ENCODE measurements at places on chromosomes 3 and 15. TPM values are rescaled to one million over a fixed set of nuclear protein-coding genes. Genes with fewer than 3 reads are reported as not detected.

- DNase-seq = no peak
Observed at GRCh38 chr3:50241713-50242380, 5.8 kb downstream of the GNAI2 start.

DNA sequence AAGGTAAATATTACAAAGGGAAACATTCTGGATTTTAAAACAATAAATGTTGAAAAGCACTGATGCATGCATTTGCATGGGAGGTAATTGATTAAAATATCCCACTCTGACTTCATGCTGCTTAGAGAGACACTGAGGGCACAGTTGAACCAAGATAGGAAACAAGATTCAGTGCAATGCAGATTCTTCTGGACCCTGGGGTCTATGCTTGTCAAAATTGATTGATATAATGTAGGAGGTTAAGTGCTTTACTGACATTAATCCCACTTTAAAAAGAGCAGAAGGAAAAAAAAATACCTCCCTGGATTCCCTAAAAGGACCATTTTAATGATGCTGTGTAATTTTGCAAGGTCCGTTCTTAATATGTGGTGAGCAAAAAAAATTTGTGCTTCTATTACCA is 454.2 kb downstream of the GABRB3 start:
- no peak for DNase-seq

GRCh38 chr3:36380221-36381031 is at the start of gene STAC:
Gene STAC, plus strand, starts transcription at chr3:36380504. Its CDS starts 140 bp downstream, at chr3:36380644.
- no peak for DNase-seq

GRCh38 chr3:57948781-57949242 is 59.4 kb upstream of the FLNB start:
- DNase-seq = no peak

- no peak for DNase-seq
Observed at GRCh38 chr15:80789296-80789695, 10.1 kb downstream of the CEMIP start.

GRCh38 chr3:134627831-134628230 is 23.0 kb downstream of the KY start:
- DNase-seq = no peak

GRCh38 chr3:50010959-50011358 is 71.0 kb downstream of the RBM6 start:
- DNase-seq = no peak

GRCh38 chr3:129974833-129975704 is 549 bp downstream of the TRH start:
- peak; percentile 41 for DNase-seq

Gene NANOGP8
- polyA plus RNA-seq = 0.82 TPM

Gene CFAP44
- 31.4 TPM for polyA plus RNA-seq

Gene GOLGA6L1
- not detected for polyA plus RNA-seq

Gene DUOXA1
- polyA plus RNA-seq = 1.6 TPM

Gene TGM4
- 0.12 TPM for polyA plus RNA-seq

All from left lung (tissue), 14 donors.